NCI-H1436 (cell line): ENCODE measurements at places on chromosomes 3 and 15.

DNA sequence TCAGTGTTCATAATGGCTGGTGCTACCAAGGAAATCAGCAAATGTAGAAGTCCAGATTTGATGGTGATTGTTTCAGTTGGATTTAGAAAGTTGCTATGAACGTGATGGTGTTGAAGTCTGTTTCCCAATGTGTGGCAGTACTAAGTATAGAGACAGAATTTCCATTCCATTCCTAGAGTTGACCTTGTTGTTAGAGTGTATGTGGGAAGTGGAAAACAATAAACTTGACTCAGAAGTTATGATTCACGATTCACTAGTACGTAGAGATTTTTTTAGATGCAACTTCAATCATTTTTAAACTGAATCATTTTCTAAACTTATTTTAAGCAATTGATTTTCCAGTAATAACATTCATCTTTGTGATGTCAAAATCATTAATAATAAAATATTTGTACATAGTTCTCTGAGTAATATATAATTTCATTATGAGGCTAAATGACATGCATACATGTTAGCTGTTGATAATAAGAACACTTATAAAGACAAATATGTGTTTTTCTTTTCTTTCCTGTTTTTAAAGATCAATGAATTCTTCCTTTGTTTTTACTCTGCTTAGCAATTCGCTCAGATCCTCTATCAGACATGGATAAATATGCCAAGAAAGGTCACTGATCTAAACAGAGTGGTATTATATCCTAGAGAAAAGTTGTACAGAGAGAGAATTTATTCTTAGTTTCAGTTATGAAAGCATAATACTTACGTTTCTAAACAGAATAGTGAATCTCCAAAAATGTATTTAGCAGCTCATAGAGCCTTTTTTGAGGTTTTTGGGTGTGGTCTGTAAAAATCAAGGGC, 108.8 kb upstream of the GPR149 start:
- DNase-seq: no peak

DNA sequence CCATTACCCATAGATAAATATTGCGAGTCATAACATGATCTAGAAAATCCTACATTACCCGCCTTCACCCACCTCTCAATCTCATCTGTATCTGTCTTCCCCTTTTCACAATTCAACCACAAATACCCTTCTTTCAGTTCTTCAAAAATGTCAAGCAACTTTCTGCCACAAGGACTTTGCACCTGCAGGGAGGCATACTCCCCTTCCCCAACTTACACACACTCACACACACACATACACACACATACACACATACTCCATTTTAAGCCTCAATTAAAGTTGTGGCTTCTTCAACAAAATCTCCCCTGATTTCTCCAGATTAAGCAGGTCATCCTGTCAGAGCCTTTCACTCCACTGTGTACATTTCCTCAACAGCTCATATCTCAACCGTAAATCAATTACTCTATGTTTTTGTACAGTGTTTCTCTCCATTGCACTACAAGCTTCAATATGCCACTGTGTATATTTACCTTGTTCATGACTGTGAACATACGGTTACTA, 33.1 kb upstream of the CCDC50 start:
- no peak for DNase-seq

DNA sequence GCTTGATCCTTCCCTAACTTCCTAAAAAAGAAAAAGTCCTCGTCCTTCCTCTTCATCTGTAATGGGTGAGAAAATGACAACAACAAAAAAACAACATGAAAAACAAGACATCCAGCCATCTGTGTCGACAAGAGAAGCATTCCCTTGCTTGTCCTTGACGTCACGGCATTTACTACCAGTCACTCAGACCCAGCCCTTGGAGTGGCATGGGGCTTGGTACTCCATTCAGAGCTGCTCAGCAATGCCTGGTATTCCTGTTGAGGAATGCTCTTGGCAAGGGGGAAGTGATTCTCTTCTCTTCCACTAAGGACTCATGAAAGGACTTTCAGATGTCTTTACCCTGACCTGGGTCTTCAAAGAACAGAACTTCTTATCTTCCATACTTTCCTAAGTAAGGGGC, 339.7 kb upstream of the RASGRP1 start:
- no peak for DNase-seq

DNA sequence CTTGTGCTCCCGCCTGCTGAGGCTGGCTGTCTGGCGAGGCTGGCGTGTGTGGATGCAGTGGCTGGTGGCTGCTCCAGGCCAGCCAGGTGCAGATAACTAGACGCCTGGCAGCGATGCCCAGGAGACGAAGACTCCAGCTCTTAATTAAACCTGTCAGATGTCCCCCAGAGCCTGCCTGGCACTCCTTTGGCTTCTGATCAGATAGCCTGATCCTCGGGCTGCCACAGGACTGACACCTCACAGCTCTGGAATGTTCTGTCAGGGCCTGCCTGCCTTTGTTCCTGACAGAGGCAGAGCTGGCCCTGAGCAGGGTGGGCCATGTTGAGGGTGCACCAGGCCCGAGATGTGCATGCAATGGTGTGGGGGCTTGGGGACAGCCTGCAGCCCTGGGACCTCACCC, 36.5 kb downstream of the PLXNA1 start:
- DNase-seq: no peak

DNA sequence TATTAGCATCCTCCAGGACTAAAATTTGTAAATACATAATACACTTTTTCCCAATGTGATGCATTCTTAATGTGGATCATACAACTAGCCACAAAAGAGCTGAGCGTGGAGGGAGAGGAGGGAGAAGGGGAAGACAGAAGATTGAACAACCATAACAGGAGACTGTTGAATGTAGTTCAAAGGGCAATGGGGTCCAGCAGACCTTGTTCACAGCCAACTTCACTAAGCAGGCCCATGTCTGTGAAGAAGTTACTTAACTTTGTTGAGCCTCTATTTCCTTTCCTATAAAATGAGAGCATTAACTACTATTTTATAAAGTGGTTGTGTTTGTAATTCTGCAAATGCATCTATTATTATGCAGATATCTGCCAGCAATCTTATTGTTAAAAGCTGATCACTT, 13.3 kb downstream of the NCEH1 start:
- no peak for DNase-seq

DNA sequence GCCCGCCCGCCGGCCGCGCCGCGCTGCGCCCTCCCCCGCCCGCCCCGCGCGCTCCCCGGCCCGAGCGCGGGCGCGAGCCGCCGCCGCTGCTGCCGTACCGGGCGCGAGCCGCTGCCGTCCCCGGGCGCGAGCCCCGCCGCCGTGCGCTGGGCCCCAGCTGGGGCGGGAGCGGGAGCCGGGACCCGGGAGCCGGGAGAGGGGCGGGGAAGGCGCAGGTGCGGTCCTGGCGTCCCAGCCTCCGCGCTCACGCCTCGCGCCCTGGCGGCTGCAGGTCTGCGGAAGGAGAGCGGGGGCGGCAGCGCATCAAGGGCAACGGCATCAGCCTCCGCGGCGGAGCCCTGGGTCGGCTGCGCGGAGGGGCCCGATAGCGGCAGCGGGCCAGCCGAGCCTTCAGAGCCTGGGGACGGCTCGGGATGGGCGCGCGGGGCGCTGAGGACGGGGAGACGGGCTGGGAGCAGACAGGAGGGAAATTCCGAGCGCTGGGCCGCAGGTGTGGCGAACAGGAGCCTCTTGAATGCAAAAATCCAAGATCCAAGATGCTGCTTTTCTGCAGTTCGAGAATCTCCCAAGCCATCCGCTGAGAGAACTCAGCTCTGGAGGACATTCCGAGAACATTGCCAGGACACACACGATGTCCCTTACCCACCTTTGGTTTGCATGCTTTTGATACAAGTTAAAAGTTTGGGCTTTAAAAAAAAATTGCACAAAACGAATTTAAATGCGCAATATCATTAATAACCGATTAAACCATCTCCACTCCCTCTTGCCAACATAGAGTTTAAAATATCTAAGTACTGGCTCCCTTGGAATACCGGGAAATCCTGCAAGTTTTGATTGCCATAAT, 251.1 kb downstream of the TJP1 start:
- DNase-seq: peak; percentile 11

DNA sequence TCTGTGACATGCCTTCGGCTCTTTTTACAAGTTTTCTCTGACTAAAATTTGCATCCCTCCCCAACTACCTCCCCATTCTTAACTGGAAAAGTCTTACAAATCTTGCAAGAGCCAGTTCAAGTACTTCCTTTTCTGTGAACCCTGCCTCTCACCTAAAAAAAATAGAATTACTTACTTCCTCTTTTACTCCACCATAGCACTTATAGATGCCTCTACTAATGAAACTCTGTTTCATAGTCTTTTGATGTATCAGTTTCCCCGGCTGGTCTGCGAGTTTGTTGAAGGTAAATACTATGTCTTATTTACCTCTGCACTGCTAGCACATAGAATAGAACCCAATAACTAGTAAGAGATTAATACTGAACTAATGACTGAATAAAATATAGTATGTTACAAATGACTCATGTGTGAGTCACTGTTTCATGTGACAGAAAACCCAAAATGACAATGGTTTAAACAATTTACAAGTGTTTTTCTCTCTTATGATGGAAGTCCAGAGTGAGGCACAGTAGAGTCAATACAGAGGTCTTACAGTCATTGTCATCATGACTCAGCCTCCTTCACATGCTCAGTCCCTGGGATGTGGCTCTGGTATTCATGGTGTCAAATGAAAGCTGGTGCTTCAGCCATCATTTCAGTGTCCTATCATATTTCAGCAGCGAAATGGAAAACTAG, 393.5 kb downstream of the RSL24D1 start:
- DNase-seq: no peak

- DNase-seq: no peak
These were observed 35.0 kb upstream of the ARID3B start for GRCh38 chr15:74505837-74506514.

DNA sequence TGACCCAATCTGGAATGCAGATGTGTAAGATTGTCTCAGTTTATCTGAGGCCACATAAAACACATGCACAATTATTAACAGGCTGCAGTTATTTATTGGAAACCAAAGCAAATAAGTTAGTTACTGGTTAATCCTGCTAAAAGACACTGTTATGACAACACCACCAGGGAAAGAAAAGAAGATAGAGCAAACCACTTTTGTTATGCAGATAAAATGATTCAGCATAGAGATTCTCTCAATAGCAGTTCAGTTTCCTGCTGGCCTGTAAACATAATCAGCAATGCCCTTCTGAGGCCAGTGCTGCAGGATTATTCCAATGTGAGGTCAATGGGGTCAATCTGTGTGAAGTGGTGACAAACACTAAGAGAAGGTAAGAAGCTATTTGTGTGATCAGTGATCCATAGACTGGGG, 244.4 kb downstream of the ZBTB20 start:
- no peak for DNase-seq

DNA sequence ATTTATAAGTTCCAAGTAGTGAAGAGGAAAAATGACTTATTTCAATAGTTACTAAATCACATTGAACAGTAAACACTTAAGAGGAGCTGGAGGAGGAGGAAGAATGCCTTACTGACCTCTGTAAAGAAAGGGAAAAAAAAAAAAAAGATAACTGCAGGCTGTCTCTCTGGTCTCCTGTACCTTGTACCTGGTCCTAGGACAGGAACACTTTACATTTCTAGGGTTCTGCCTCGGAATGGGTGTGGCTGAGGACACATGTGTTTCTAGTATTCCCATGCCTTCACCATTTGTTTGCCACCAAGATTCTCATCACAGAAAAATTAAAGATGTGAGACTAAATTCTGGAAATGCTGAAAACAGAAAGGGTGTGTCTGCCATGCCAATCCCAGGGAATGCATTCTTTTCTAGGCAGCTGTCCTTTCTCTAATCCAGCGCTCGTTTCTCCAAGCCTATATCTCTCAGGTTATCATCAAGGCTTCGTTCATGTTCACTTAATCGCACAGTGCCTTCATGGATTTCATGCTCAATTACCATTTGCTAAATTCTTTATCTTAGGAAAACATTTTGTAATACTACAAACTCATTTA, 1208.3 kb downstream of the OTOL1 start:
- no peak for DNase-seq

DNA sequence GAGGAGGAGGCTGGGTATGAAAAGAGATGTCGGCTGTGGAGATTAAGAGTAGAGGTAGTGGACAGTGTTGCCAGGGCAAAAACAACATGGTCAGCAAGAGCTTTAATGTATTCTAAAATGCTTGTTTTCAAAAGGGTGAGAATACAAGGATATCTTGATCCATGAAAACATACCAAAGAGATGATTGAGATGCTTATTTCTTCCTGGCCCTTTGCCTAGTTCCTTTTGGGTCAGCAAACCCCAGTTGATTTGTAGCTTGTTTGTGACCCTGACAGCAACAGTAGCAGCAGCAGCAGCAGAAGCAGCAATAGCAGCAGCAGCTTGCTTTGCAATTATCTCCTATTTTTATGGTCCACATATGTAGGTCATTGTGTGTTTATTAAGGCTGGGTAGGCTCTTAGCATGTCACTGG, 337.3 kb downstream of the LPP start:
- no peak for DNase-seq

DNA sequence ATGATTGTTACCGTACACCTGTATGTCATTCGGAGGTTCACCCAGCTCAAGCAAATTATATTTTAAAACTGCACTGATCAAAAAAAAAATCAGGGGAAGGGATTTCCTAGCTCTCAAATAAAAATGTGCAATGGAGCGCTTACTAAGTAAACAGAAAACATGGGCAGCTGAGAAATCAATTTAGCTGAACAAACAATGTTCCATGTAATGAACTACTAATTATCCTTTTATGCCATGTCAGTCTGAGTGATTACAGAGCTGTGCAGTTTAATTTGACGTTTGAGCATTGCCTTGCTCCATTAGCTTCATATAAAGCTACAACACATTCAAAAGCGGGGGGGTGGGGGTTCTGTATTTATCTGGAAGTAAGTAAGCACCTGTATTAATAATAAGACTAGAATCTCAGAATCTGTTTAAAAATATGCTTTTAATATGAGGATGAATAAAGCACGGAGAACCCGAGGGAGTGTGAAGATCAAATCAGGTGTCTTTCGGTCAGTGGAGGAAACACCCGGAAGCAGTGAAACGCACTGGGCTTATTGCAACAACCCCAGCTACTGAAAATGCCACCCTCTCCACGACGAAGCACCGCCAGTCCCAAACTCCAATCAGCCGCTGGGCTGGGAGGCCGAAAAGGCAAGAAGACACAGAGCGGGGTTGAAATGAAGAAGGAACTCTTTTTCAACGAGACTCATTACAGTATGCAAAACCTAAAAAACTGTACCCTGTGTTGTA, 196.5 kb upstream of the ATP11B start:
- DNase-seq: peak; percentile 95

DNA sequence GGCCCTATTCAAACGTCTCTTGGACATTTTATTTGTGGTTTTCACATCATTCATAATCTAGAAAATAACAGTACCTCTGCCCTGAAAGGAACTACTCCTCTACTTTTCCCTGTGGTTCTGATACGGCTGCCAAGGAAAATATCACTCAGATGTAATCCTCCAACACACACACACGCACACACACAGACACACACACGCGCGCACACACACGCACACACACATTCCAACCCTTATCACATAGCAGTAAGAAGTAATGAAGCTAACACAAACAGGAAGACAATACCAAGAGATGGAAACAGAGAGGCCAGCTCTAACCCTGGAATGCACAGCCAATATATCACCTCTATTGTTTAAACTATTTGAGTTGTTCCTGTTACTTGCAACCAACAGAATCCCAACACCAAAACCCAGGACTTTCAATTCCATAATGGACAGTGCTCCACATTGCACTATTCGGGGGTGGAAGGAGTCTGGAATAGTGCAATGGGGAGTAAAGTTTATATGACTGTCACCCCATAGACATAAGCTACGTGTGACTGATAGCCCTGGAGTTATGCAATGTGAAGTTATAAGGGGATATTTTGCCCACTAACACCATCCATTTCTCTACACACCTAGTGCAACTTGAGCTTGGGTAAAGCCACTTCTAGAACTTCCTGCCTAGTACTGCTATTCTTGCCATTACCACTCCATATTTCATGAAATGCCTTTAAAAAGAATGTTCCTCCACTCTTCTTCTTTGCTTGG, 71.3 kb upstream of the FNDC3B start:
- DNase-seq: no peak
